NCI-H2081 treated with DMSO at 0.1 percent for 48 hours (cell line): ENCODE measurements at places on chromosomes 3 and 15.

DNA sequence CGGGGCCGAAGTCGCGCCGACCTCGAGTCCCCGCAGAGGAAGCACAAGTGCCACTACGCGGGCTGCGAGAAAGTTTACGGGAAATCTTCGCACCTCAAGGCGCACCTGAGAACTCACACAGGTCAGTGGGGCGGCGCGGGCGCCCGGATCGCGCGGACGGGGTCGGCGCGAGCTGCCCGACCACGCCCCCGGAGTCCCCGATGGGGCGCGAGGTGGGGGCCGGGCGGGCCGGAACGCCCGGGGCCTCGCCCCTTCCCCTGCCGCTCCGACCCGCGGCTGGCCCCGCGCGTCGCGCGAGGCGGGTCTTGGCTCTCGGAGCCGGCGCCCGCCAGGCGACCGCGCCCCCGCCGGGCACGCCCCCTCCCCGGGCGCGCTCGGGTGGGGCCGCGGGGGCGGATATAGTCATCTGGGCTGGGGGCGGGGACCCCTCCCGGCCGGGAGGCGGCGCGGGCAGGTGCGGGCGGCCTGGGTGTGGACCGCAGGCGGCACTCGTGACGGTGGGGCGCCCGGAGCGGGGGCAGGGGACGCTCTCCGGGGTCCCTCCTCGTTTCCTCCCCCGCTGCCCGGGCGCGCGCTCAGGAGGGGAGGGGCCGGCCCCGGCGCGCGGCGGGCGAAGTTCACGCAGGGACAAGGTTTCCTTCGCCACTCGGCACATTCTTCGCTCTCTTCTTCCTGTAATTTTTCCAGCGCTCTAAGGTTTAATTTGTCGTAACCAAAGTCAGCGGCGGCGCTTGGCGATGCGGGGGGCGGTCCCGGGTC is 1.2 kb downstream of the KLF13 start:
- no peak for DNase-seq

GRCh38 chr3:110886222-110886893 is 185.3 kb upstream of the NECTIN3 start:
- no peak for DNase-seq

GRCh38 chr15:50259276-50259675 is 6.2 kb downstream of the HDC start:
- DNase-seq = no peak

DNA sequence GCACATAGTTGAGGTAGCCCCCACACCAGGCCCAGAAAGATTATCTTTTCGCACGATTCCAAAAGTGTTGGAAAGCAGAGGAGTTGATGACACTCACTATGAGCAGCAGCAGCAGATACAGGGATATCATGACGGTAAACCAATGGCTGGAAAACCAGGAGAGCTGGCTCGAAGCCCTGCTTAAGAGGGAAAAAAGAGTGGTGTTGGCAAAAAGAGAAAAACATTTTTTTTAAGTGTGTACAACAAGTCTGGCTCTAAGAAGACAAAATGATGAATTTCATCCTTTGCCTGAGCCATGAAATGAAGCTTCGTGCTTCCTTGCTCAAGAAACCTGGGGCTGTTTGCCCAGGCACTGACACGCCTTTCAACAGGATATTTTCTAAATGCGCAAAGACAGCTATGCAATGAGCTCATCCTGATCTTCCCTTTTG is 27.3 kb downstream of the PARP16 start:
- no peak for DNase-seq

- no peak for DNase-seq
These were observed 119.3 kb upstream of the CHD2 start for GRCh38 chr15:92780843-92781242.

DNA sequence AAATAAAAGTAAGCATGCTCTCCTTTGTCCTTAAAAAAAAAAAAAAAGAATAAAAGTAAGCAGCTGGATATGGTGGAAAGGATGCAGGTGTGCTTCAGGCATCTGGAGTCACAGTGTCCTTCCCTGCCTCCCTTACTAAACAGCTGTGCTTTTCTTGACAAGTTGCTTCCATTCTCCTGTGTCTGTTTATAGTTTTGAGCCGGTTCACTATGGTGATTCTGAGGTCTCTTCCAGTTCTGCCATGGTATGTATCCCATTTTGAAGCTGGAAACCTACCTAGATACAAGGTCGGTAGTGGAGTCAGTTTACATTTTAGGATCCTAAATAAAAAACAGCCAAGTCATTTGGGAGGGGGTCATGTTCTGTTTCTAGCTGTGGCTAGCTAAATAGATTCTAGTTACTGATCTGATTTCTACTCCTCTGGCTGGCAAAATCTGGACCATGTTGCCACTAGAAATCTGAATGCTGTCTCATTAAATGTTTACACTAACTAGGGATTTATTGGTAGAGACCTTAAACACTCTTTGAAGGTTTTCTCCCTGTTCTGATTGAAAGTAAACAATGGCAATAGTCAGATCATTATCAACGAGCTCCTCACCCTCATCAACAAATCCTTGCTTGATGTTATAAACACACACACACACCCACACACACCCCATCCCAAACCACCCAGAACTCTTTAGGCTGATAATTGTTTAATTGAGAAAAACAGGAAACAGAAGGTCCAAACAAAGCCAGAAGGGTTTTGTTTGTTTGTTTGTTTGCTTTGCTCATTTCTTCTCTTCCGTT is 7.9 kb downstream of the TNFSF10 start:
- no peak for DNase-seq

DNA sequence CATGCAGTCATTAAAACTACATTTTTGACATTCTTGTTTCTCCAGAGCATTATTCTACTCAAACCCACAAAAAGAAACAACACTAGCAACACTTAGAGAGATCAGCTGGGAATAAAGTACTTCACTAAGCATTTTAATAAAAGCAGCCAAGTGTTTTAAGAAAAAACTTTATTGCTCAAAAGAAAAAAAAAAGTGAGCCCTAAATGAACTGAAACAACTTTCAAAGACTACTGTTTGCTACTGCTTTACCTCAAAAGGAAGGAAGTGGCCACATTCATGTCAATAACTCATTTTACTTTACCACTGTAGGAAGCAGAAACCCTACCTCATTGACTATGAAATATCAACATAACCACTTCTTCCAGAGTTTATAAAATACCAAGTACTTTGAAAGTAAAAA is 91.3 kb downstream of the UACA start:
- no peak for DNase-seq

DNA sequence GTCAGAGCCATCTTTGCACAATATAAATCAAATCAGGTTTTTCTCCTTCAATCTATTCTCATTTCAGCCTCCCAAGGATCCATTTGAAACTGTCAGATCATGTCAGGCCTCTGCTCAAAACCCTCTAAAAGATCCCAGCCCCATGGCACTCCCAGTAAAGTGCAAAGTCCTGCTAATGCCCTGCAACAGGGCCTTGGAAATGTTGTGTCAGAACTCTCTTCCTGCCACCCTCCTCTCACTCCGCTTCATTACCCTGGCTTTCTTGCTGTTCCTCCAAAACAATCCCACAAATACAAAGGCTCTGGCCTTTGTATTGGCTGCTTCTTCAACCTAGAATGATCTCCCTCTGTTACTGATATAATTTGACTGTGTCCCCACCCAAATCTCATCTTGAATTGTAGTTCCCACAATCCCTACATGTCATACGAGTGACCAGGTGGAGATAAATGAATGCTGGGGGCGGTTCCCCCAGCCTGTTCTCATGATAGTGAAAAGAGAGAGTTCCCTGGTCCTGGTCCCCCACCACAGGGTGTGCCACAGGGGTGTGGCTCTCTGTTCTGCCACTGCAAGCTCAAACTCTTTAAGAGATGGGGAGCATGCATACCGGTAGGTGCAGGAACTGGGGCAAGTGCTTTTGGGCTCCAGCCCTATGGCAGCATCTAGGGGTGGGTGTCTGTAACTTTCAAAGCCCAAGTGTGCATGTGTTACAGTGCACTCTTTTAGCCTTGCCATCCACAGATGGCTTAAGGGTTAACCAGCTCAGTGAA is 22.9 kb upstream of the TRA2B start:
- DNase-seq = no peak

GRCh38 chr3:111904376-111905241 is 45.5 kb downstream of the PHLDB2 start:
- no peak for DNase-seq
